ENCODE measurements at places on chromosomes 1 and 21. TPM values are rescaled to one million over a fixed set of nuclear protein-coding genes. Genes with fewer than 3 reads are reported as not detected.
A peak's percentile ranks its signal among the peaks of the same experiment; 100 is the strongest.

EPHA10 gene
- total RNA-seq: 0.88 TPM

DNA sequence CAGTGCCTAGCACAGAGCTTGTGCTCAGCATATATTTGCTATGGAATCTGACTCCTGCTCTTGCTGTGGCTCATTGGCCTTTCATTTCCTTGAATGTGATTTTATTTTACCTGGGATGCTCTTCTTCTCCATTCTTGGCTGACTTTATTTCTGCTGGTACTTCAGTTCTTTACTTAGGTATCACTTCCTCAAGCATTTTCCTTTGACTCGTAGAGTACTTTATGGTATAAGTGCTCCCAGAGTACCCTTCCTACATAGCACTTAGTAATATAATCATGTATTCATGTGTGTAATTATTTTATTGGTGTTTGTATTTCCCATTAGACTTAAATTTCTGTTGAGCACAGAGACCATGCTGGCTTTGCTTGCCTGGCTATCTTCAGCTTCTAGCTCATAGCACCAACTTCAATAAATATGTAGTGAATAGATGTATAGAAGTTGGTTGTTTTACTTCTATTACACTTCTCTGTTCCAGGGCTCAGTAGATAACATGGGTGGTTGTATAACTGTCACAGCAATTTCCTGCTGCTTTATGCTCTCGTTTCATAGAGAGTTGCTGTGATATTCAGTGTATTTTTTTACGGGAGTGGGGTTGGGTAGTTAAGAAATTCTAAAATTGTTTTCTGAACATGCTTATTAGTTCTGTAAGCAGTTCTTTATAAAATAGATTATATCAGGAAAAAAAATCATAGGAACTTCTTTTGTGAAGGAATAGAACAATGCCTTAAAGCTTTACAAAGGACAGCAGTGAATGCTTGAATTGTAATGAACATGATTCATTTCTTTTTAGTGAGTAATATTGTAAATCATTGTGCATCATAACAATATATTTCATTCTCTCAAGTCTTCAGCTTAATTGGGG, 112.2 kb downstream of the NEK7 start:
- H3K4me3 ChIP-seq: no peak overlapping the region
- no peaks in the 10 kb centered on the region for H3K27me3 ChIP-seq
- no peak for DNase-seq
- H3K36me3 ChIP-seq: no peaks in the 10 kb centered on the region

DNA sequence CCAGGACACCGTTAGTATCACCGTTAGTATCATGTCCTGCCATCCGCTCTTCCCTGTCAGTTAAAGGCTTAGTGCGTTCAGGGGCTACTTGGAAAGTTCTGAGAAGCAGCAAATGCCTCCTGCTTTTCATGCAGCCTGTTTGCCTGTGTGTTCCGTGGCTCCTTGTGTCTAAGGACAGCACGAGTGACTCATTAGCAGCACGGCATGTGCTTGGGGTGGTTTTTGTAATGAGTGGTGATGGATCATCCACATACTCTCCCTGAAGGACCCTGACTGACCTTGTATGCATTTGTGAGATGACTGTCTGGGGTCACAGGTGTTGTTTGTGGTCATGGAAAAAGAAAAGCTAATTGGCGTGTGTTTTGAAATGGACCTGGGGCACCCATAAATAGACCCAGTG, 221.9 kb downstream of the PBX1 start:
- H3K27me3 ChIP-seq: no peaks in the 10 kb centered on the region
- H3K27ac ChIP-seq: no peak overlapping the region
- peaks cover 15% of the 10 kb centered on the region for H3K4me1 ChIP-seq
- H3K36me3 ChIP-seq: no peaks in the 10 kb centered on the region
- H3K4me3 ChIP-seq: no peak overlapping the region

TNFRSF1B gene
- total RNA-seq: 47.1 TPM

CD53 gene
- 70.9 TPM for total RNA-seq

DNA sequence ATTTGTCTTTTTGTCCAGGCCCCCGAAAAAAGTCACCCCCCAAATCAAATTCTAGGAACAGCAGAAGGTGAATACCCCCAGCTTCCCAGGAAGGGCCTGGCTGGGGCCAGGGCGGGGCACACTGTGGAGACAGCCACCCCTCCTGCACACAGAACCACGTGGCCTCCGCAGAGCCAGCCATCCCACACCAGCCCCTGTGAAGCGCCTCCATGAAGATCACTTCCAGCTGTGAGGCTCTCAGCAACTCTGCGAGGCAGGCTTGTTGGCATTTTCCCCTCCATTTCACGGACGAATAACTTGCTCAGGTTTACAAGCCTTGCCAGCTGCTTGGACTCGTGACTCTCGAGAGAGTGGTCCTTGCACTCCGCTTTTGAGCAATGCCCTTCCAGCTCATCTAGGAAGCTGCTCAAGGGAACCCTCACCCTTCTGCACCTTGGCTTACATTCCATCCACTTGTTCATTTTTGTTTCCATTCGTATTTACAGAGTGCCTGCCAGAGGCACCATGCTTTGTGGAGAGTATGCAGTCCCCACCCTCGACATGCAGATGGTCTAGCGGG, 48.2 kb downstream of the SYT6 start:
- H3K4me1 ChIP-seq: no peaks in the 10 kb centered on the region
- H3K27ac ChIP-seq: no peak overlapping the region
- H3K36me3 ChIP-seq: no peaks in the 10 kb centered on the region
- H3K27me3 ChIP-seq: no peaks in the 10 kb centered on the region
- peak; percentile 58 for DNase-seq
- no peak overlapping the region for H3K4me3 ChIP-seq

DNA sequence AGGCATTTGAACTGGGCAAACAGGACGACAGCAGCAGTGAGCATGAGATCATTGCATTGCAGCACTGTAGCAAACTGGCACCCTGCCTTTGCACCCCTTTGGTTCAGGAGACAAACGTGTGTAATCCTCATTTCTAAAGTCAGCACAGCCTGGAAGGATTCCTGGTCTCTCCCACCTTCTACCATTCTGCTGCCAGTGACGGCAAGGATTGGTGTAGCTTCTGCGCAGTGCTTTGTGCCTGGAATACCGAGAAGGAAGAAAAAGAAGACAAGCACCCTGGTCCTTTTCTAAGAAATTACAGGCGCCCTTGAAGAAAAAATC, 805.3 kb downstream of the USP25 start:
- H3K4me1 ChIP-seq: peaks cover 4% of the 10 kb centered on the region
- peak overlapping the region; percentile 23 for H3K4me3 ChIP-seq
- no peaks in the 10 kb centered on the region for H3K36me3 ChIP-seq
- no peaks in the 10 kb centered on the region for H3K27me3 ChIP-seq
- H3K27ac ChIP-seq: peak overlapping the region; percentile 63

- no peak for DNase-seq
- no peaks in the 10 kb centered on the region for H3K36me3 ChIP-seq
- no peak overlapping the region for H3K27ac ChIP-seq
- no peaks in the 10 kb centered on the region for H3K4me1 ChIP-seq
- no peak overlapping the region for H3K4me3 ChIP-seq
Measured at GRCh38 chr21:38945545-38946245, 140.0 kb downstream of the ETS2 start.

DPYD gene
- total RNA-seq: 41.6 TPM

DNA sequence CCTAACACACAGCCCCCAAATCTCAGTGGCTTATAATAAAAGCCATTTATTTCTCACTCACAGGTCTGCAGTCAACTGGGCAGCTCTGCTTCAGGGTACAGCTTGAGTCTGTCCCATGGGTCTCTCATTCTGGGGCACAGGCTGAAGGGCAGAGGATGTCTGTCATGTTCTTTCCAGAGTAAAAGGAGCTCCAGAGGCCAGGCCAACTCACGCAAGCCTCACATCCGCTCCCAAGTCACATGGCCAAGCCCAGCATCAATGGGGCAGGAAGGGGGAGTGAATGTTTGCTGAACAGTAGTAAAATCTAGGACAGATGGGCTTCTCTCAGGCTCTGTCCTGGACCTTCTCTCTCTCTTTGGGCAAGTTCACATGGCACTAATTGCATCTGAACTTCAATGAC, 7.1 kb upstream of the SSBP3 start:
- H3K4me3 ChIP-seq: no peak overlapping the region
- DNase-seq: peak; percentile 55
- no peaks in the 10 kb centered on the region for H3K36me3 ChIP-seq
- peaks cover 17% of the 10 kb centered on the region for H3K4me1 ChIP-seq
- H3K27me3 ChIP-seq: no peaks in the 10 kb centered on the region

DNA sequence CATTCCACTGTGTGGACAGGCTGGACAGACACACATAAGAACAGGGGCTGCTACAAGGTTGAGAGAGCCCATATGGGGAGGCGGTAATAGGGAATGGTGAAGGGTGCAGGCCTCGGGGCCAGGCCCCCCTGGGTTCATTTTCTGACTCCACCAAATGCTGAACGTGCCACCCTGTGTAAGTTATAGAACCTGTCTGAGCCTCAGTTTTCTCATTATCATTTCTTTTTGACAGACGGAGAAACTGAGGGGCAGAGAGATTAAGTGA, 569.5 kb downstream of the PTPRU start:
- H3K27ac ChIP-seq: no peak overlapping the region
- no peaks in the 10 kb centered on the region for H3K27me3 ChIP-seq
- H3K4me1 ChIP-seq: peaks cover 6% of the 10 kb centered on the region
- no peak for DNase-seq
- H3K36me3 ChIP-seq: no peaks in the 10 kb centered on the region

GRCh38 chr1:164565357-164565756, 6.4 kb downstream of the PBX1 start:
- DNase-seq: no peak
- peaks cover 15% of the 10 kb centered on the region for H3K4me1 ChIP-seq
- H3K4me3 ChIP-seq: peak overlapping the region; percentile 49
- no peaks in the 10 kb centered on the region for H3K27me3 ChIP-seq

FCMR gene
- total RNA-seq: 16.7 TPM

GRCh38 chr1:167166690-167167075, 54.0 kb upstream of the POU2F1 start:
- H3K36me3 ChIP-seq: no peaks in the 10 kb centered on the region
- H3K27ac ChIP-seq: no peak overlapping the region
- no peak for DNase-seq
- no peaks in the 10 kb centered on the region for H3K27me3 ChIP-seq

SH2D1B gene
- total RNA-seq: 0.76 TPM

DNA sequence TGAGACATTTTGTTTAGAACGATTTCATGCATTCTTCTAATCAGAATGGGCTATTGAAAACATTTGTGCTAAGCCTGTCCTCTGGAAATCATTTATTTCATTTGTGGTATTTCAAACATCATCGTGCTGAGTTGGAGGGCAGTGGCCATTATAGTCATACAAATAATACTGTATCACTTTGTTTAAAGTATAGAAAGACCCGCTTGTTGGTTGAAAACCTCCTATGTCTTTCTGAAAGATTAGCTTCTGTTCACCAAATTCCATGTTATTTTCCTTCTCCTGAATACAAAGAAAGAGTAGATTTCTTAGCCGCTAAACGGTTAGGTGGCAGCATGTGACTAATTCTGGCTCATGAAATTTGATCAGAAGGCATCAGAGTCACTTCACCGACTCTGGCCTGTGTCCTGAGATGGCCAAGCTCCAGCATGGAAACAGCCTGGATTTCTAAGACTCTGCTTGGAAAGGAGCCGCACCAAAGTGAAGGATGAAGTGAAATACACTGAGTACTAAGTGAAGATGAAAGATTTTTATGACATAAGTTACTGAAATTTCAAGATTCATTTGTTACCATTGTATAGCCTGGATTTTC, 355.1 kb downstream of the USP25 start:
- peak; percentile 18 for DNase-seq
- H3K36me3 ChIP-seq: no peaks in the 10 kb centered on the region
- H3K27me3 ChIP-seq: no peaks in the 10 kb centered on the region
- H3K27ac ChIP-seq: no peak overlapping the region
- no peaks in the 10 kb centered on the region for H3K4me1 ChIP-seq
- H3K4me3 ChIP-seq: no peak overlapping the region

GRCh38 chr1:167503626-167504466, 14.5 kb downstream of the CD247 start:
- H3K36me3 ChIP-seq: no peaks in the 10 kb centered on the region
- no peaks in the 10 kb centered on the region for H3K4me1 ChIP-seq
- no peak overlapping the region for H3K4me3 ChIP-seq
- H3K27me3 ChIP-seq: no peaks in the 10 kb centered on the region
- DNase-seq: peak; percentile 45

S100A9 gene
- total RNA-seq: 271 TPM

DNA sequence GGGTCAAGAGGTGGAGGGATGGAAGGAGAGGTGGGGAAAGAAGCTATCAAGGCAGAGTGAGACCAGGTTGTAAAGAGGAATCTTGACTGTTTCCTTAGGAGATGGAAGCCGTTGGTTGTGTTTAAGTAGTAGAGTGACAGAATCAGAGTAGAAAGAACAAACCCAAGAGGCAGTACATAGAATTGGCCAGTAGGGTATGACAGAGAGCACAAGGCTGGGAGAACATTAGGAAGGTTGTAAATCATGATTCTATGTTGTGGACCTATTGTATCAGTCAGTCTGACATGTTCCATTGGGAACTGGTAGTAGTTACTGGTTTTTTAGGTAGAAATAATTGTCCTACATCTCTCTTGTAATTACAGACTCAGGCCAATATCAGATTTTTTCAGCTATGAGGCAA, 486.9 kb upstream of the USP24 start:
- no peak overlapping the region for H3K4me3 ChIP-seq
- H3K27me3 ChIP-seq: no peaks in the 10 kb centered on the region
- no peaks in the 10 kb centered on the region for H3K4me1 ChIP-seq

DNA sequence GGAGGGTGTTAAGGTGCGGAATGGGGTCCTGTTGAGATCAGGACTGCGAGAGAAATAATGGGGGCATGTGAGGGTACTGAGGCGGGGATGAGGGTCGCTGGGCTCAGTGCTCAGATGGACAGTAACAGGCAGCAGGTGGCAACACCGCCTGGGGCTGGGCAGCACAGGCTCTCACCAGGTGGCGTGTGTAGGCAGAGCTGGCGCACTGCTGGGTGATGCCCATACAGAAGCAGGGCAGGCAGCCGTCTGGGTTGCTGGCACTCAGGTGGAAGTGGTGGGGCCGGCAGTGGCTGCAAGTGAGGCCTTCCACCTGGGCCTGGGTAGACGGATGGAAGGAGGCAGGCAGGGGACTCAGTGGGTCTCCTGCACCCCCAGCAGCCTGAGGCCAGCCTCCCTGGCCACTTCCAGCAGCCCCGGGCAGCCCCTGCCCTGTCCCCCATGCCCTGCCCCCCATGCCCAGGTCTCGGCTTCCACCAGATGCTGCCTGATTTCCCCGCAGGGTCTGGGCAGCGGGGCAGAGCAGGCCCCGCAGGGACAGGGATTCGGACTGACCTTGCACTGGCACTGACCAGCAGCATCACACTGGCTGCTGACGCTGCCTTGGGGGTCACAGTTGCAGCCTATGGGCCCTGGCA, 60.5 kb downstream of the LDLRAD2 start:
- no peak overlapping the region for H3K4me3 ChIP-seq
- H3K36me3 ChIP-seq: peaks cover 6% of the 10 kb centered on the region
- DNase-seq: no peak
- no peak overlapping the region for H3K27ac ChIP-seq
- H3K27me3 ChIP-seq: no peaks in the 10 kb centered on the region

UMODL1 gene
- not detected for total RNA-seq

SPRR2G gene
- not detected for total RNA-seq

Data from kidney (tissue), 22 donors.